Omental fat pad (tissue), 4 donors: ENCODE measurements at places on chromosomes 4 and X. TPM values are rescaled to one million over a fixed set of nuclear protein-coding genes. Genes with fewer than 3 reads are reported as not detected.

Gene NUDT11
- total RNA-seq = 5.0 TPM

- DNase-seq = no peak
Observed at GRCh38 chr4:3414421-3415279, 27.1 kb upstream of the HGFAC start.

DNA sequence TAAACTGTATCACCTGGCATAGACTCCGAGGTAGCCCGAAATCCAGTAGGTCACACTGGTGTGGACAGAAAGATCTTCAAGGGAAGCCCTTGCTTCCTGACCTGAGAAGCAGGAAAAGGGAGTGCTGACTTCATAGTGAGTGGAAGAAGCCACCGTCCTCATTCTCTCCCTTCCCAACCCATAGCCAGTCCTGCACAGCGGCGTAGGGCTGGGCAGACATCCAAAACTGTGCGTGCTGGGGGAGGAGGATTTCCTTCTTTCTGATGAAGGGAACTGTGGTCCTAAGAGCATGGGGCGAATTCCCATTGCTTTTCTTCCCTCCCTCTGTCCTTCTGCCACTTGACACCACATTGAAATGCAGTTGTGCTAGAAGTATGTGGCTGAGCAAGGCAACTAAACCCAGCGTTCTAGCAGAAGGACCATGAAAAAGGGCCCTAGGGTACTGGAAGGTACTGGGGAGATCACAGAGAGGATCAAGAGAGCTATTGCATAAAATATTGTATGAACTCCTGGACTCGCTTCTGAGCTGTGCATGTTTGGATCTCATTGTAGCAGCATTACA lies 66.9 kb downstream of the STOX2 start:
- DNase-seq = no peak

Gene LONRF3
- total RNA-seq = 54.4 TPM

Gene NWD2
- total RNA-seq = 21.2 TPM

Gene MAPK10
- 51.3 TPM for total RNA-seq

- DNase-seq = no peak
Observed at GRCh38 chr4:112633477-112634235, 3.1 kb downstream of the ZGRF1 start.

Gene FAM9B
- total RNA-seq = not detected

DNA sequence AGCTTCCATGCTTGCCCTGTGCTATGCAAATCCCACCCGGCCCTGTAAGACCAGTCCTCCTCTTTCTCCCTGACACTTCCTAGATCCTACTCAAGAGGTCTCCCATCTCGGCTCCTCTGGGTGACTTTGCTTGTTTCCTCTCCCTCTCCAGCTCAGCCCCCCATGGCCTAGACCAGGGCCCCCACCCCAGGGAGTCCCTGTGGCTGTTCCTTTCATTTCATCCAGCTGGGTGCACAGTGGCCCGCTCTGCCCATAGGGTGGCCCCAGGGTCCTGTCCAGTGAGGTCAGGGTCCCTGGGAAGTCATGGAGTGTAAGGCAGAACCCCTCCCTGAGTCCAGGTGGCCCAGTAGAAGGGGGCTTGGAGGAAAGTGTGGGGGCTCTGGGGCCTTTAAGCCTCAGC lies 52.3 kb upstream of the NKX1-1 start:
- no peak for DNase-seq

Gene PASD1
- not detected for total RNA-seq

DNA sequence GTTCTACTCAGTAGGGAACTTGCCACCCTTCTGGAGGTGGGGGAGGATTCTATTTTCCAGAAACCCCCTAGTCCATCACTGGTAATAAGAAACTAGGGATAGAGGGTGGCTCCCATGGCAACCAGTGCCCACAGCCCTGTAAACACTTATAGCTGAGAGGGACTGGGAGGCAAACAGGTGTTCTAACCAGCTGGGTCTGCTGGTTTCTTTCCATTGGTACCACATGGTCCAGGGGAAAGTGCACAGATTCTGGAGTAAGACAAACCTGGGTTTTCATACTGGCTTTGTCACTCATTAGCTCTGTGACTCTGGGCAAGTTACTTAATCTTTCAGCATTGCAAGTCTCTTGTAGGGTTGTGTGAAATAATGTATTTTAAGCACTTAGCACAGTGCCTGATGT lies 26.9 kb downstream of the IGSF1 start:
- no peak for DNase-seq

DNA sequence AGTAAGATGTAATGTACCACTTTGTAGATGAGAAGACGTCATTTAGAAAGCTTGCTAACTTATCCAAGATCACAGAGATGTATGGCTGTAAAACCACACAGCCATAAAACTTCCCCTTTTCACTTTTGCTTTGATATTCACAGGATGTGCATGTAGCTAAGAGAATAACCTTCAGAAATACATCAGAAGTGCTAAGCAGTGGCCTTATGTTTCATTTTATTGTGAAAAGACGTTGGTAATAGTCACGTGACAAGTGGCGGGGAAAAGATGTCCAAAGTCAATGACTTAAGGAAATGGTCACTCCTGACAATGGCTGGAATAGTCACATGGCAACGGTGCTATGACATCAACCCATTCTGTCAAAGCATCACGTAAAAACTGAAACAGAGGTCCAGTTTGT lies 12.9 kb upstream of the WDR17 start:
- DNase-seq = no peak

Gene PHOX2B
- total RNA-seq = not detected

DNA sequence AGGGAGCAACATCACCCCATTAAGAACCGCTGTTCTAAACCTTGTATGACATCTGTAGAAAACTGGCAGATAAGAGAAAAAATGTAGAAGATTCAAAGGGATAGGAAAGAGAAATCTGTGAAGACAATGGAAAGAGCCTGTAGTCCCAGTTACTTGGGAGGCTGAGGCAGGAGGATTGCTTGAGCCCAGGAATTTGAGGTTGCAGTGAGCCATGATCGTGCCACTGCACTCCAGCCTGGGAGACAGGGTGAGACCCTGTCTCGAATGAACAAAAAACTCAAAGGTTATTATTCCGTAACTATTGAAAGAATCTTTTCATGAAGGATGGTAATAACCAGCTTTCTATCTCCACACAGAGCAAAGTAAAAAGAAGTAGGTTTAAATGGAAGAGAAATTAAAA lies 1.6 kb upstream of the CLCN4 start:
- no peak for DNase-seq

DNA sequence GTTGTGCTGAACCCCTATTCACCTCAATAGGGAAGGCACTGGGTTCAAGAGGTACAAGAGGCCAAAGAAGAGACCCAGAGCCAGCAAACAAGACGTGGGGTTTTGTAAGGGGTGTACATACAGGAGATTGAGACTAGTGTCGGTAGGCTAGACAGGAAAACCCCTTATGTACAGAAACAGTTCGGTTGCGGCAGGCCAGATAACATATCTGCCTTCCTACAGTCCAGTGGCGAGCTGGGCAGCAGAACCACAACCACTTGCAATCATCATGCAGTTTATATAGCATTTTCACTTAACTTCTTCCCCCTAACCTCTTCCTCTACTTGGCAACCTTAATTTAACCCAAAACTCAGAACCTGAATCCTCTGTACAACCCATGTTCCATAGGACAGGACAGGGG lies 422.2 kb downstream of the PDHA2 start:
- no peak for DNase-seq

- peak; percentile 81 for DNase-seq
Observed at GRCh38 chrX:40651620-40652223, 4.4 kb upstream of the CXorf38 start.

Gene TBX22
- not detected for total RNA-seq

Gene RBMX
- 207 TPM for total RNA-seq

Gene RBMXL3
- not detected for total RNA-seq

DNA sequence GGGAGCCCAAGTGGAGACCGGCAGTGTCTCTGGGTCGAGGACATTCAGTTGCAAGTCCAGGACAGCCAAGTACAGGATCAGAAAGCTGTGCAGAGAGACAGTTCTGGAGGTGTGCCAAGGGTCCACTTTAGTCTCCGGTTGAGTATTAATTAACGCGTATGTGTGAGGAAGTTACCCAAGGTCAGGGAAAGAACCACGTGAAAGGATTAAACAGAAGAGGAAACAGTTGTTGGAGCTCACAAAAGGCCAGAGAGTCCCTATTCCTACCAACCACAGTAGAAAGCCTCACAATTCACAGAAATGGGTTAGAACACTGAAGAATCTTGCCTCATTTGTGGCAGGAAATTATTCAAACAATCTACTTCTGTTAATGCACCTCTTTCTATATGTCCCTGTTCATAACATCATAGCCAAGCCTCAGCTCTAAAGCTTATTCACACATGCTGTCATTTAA lies 17.9 kb upstream of the NSUN7 start:
- no peak for DNase-seq
